ENCODE measurements at places on chromosomes 16 and 17.

GRCh38 chr17:74601944-74602572 lies 10.0 kb upstream of the CD300LD start:
- DNase-seq = no peak

DNA sequence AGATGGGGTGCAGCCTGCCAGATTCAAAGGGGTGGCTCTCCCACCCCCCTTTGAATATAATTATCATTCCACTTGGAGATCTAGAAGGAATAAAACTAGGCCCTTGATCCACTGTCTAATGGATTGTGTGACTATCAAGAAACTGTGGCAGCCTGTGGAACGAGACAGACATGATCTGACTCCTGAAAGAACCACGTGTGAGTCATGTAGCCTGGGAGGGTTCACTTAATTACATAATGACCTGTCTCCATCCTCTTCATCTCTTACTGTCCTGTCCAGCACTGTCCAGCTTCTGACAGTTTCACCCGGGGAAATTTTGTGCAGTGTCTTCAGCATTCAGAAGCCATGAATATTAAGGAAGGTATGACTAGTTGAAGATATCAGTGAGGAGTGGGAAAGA lies 43.3 kb upstream of the CDH13 start:
- DNase-seq = no peak

DNA sequence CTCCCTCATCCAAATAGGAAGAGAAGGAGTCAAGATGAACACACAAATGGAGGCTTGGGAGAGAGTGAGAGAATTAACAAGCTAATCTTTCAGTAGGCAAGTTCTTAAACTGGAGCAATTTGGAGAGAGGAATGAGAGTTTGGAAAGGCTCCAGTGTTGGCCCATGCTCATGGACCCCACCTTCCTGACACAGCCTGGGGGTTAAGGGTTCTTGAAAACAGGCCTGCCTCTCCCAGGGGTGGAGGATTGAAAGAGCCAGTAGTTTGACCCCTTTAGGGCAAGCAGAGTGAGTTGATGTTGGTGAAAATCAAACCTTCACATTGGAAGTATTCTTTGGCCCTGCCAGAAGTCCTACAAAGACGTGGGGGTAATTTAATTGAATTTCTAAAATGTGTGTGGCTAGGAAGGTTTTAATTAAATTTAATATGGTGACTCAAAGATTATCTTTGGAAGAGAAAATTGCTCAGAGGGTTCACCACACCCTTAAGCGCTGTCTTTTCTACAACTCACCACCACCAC lies 5.8 kb downstream of the HOXB3 start:
- DNase-seq = no peak

DNA sequence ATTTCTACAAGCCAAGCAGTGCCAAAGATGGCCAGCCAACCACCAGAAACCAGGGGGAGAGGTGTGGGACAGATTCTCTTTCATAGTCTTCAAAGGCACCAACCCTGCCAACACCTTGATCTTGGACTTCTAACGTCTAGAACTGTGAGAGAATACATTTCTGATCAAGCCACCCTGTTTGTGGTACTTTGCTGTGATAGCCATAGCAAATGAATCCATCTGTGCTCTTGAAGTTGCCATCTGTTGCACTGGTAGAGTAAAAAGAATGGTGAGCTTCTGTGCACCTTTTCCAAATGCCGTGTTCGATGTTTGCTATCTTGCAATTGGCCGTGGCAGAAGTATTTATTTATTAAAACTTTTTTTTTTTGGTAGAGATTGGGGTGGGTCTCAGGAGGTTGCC lies 16.7 kb upstream of the ADGRG1 start:
- no peak for DNase-seq

GRCh38 chr16:694863-695354 lies 4.7 kb upstream of the WDR24 start:
- DNase-seq = no peak

- no peak for DNase-seq
Observed at GRCh38 chr17:74040291-74040690, 163.2 kb upstream of the RPL38 start.

Measured in stimulated activated CD4-positive, alpha-beta T cell treated with anti-CD3 and anti-CD28 coated beads, Interleukin-12 subunit alpha, Interleukin-12 subunit beta, amount 100 ng/mL, for 4 hours (primary cell).